ENCODE measurements at places on chromosomes 11 and 22. TPM values are rescaled to one million over a fixed set of nuclear protein-coding genes. Genes with fewer than 3 reads are reported as not detected.
A peak's percentile ranks its signal among the peaks of the same experiment; 100 is the strongest.

Gene MMP27
- total RNA-seq, result not detected

Gene CEP164
- total RNA-seq, result 4.3 TPM

DNA sequence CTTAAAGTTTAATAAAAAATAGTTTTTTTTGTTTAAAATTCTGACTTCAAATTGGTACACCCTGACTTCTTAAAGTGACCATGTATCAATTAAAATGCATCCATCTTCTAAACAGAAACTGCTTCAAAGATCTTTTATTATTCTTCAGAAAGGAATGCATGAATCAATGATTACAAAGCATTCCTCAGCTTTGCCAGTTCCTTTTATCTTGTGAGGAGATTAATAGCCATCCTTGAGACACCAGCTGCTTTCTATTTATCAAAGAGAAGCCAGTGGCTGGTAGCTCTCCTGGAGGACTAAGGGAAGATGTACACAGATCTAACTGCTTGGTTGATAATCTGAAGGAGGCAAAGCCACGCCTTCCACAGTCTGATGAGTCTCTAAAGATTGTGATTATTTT, 2222.5 kb downstream of the LRRC4C start:
- no peak for DNase-seq

DNA sequence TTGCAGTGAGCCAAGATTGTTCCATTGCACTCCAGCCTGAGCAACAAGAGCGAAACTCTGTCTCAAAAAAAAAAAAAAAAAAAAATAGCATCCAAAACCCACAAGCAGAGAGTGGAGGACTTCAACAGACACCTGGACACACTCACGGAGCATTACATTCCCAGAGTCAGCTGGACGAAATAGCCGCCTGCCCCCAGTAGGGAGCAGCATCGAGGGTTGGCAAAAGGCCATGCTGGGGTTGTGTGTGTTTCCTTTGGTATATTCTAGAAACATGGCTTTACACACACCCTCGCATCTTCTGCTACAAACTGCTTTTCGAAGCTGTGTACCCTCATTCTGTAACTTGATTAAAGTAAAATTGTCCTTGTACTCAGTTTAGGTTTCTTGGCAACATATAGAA, 5.3 kb downstream of the ADA2 start:
- peak; percentile 74 for DNase-seq

GRCh38 chr22:23382428-23383218, 197.5 kb downstream of the IGLL1 start:
- DNase-seq, result no peak

DNA sequence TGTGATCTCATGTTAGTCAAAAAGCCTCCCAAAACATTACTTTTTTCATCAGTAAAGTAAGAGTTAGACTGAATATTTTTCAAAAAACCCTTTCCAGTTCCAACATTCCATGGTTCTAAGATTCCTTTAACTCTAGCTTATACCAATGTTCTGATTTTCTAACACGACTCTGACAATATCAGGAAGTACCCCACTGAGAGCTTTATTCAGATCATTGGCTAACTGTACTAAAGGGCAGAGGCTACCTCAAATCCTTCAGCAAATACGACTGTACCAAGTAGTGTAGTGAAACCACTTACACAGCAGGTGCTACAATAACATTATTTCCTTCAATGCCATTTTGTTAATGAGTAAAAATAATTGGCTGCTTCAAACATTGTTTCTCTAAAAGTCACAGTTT, 213.4 kb upstream of the PITPNB start:
- DNase-seq, result no peak

Gene TOLLIP
- 49.9 TPM for total RNA-seq

Gene SERPING1
- total RNA-seq, result 118 TPM

DNA sequence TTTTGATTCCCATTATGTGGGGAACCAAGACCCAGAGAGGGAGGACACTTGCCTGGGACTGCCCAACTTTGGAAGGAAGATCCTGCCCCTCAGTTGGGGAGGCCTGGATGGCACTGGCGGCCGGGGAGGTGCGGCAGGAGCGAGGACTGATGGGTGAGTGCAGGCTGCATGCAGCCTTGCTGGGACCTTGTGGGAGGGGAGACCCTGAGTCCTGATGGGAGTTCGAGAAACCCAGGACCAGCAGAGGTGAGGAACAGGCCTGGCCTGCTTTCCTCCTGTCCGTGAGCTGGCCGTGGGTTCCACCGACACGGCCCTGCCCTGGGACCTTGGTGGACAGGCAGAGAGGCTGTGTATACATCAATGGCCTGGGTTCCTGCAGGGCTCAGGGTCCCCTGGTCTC, 19.3 kb upstream of the SMIM38 start:
- DNase-seq, result peak; percentile 6
